Activated CD8-positive, alpha-beta T cell treated with anti-CD3 and anti-CD28 coated beads for 36 hours (primary cell): ENCODE measurements at places on chromosomes 13 and 19. TPM values are rescaled to one million over a fixed set of nuclear protein-coding genes. Genes with fewer than 3 reads are reported as not detected.

The LILRA2 gene
- total RNA-seq, result not detected

DNA sequence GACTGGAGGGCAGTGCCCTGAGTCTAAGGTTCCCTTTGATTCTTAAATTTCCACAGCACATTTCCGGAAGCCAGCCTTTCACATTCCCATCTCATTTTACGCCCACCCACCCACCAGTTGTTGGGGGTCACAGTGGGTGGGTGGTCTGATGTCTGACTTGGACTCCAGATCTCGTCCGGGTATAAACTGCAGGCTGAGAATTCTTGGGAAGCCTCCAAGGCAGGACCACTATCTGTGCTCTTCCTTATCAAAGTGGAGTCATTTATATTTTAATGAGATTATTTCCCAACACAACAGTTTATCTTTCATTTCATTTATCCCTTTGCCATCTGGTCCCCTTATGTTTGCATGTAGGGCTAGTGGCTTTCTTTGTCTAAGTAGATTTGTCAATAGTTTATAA lies 3.6 kb upstream of the FAM124A start:
- DNase-seq, result no peak

- DNase-seq, result no peak
Observed at GRCh38 chr13:43257765-43258164, 234.4 kb downstream of the DNAJC15 start.

DNA sequence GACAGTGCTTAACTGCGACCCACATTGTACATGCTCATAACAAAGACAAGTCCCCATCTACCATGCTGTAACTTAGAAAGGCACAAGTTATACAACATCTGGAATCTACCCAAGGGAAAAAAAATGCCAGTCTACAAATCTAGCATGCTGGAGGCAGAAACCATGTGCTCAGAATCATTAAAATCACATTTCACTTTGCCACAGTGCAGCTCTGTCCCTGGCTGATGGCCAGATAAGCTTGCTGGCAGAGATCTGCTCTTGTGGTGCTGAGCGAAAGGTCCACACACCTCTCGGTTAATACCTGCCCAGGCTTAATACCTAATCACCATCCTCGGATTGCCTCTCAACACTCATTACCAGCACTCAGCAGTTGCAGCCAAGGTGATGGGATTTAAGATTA lies 74.1 kb upstream of the UQCRFS1 start:
- DNase-seq, result no peak

GRCh38 chr13:73216381-73216831 lies 157.6 kb downstream of the KLF5 start:
- no peak for DNase-seq

GRCh38 chr19:16779539-16780163 lies 49.5 kb upstream of the SIN3B start:
- no peak for DNase-seq
